Naive thymus-derived CD8-positive, alpha-beta T cell (primary cell): ENCODE measurements at places on chromosomes 3 and 15. TPM values are rescaled to one million over a fixed set of nuclear protein-coding genes. Genes with fewer than 3 reads are reported as not detected.

EPHA6 gene
- polyA plus RNA-seq: not detected

DNA sequence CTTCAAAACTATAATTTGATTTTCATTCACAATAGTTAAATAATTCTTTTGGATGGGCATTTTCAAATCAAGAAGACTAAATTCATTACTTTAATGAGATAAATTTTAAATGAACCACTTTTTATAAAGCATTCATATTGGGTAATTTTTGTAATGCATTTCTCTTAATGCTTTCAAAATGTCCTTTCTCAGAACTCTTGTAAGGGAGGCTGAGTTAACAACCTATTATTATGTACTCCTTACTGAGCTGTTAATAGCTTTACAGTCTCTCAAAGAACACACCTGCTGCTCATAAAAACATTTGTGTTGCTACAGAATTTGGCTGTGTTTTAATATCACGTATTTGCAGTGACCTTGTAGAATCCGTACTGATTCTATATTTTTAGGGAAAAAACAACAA, 334.0 kb upstream of the ARL6 start:
- no peak overlapping the region for H3K4me3 ChIP-seq
- no peaks in the 10 kb centered on the region for H3K4me1 ChIP-seq
- no peak overlapping the region for H3K27ac ChIP-seq
- no peaks in the 10 kb centered on the region for H3K27me3 ChIP-seq

DNA sequence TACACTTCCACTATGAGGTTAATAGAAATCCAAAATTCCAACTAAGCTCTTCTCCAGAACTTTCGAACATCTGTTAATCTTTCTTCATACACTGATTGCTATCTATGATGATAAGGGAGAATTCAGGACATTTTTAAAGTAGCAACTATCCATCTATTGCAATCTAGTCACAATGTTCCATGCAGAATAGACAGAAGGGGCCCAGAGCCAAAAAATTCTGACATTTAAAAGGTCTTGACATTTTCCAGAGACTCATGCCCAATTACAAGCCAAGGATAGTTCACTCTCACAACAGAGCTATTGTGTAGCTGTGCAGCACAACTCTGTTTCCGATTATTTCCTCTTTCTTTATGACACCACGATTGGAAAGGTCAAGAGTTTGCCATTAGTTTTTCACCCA, 999.7 kb upstream of the ALCAM start:
- H3K36me3 ChIP-seq: no peaks in the 10 kb centered on the region
- no peaks in the 10 kb centered on the region for H3K27me3 ChIP-seq
- H3K4me3 ChIP-seq: no peak overlapping the region
- H3K27ac ChIP-seq: no peak overlapping the region
- H3K4me1 ChIP-seq: no peaks in the 10 kb centered on the region

DNA sequence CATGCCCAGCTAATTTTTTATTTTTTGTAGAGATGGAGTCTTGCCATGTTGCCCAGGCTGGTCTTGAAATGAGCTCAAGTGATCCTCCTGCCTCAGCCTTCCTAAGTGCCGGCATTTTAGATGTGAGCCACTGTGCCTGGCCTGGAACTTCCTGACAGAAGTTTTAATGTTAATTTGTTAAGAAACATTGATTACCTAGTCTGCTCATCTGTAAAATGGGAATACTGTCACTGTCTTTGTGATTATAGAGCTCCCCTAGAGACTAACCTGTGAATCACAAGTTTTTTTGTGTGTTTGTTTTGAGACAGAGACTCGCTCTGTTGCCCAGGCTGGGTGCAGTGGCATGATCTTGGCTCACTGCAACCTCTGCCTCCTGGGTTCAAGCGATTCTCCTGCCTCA, 4.3 kb upstream of the EIF3J start:
- peaks cover 10% of the 10 kb centered on the region for H3K36me3 ChIP-seq
- H3K4me3 ChIP-seq: no peak overlapping the region
- H3K27me3 ChIP-seq: no peaks in the 10 kb centered on the region
- DNase-seq: no peak
- H3K27ac ChIP-seq: no peak overlapping the region

GRCh38 chr3:140180603-140181002, 245.6 kb downstream of the CLSTN2 start:
- peaks cover 11% of the 10 kb centered on the region for H3K27me3 ChIP-seq
- no peak overlapping the region for H3K27ac ChIP-seq
- no peak overlapping the region for H3K4me3 ChIP-seq
- H3K36me3 ChIP-seq: no peaks in the 10 kb centered on the region
- DNase-seq: no peak
- no peaks in the 10 kb centered on the region for H3K4me1 ChIP-seq

HYAL1 gene
- polyA plus RNA-seq: not detected

- peak overlapping the region; percentile 93 for H3K27ac ChIP-seq
- H3K36me3 ChIP-seq: no peaks in the 10 kb centered on the region
- H3K4me3 ChIP-seq: peak overlapping the region; percentile 89
- peaks cover 78% of the 10 kb centered on the region for H3K4me1 ChIP-seq
- DNase-seq: no peak
Measured at GRCh38 chr3:56917361-56918110, 115.8 kb upstream of the ARHGEF3 start.

DNA sequence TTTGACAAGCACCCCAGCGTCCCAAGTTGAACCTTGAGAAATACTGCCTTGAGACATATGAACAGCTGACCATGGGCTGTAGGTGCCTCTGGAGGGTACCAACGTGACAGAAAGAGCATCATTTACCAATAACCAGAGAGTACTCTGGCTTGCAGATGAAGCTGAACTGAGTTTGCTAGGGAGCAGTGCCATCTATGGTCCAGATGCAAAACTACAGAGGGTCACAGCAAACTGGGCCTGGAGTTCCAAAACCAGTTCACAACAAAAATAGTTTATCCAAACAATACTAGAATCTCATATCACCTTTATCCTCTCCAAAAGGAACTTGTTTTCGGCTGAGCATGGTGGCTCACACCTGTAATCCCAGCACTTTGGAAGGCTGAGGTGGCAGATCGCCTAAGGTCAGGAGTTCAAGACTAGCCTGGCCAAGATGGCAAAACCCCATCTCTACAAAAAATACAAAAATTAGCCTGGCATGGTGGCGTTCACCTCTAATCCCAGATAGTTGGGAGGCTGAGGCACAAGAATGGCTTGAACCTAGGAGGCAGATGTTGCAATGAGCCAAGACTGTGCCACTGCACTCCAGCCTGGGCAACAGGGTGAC, 69.3 kb downstream of the CHAC1 start:
- peaks cover 4% of the 10 kb centered on the region for H3K4me1 ChIP-seq
- no peaks in the 10 kb centered on the region for H3K36me3 ChIP-seq
- no peaks in the 10 kb centered on the region for H3K27me3 ChIP-seq
- no peak overlapping the region for H3K4me3 ChIP-seq
- H3K27ac ChIP-seq: no peak overlapping the region

NAA80 gene
- polyA plus RNA-seq: 17.4 TPM

DNA sequence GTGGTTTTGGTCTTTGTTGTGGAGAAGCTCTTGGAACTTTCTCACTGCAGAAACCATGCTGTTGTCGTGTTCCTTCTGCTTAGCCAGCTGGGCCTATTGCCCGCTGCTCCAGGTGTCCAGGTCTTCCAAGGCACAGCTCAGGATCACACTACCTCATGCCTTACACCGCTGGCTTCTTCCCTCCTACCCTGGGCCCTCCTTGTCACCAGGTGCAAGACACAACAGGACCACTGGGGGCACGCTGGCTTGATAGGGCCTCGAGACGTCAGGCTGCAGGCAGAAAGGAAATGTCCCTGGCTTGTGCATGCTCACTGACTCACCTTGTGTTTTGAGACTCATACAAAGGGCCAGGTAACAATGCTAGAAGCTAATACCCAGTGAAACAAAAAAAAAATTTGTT, 32.3 kb downstream of the PAQR9 start:
- H3K4me1 ChIP-seq: no peaks in the 10 kb centered on the region
- no peak overlapping the region for H3K4me3 ChIP-seq
- no peaks in the 10 kb centered on the region for H3K36me3 ChIP-seq
- no peak for DNase-seq

DNA sequence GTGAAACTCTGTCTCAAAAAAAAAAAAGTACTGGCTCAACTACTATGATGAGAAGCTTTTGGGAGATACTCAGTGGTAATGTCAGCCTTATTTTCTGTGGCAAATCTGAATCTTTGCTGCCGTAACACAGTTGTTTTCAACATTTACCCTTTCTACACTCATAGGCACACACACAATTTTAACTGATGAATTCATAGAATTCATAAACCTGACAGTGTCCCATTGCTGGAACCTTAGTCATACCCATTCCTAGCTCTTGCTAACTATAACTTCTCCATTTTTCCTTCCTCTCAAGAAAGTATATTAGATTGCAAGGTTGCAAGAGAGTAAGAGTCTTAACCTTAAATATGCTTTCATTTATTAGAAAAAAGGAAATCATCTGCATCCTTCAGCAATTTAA, 496.6 kb downstream of the FHIT start:
- no peaks in the 10 kb centered on the region for H3K27me3 ChIP-seq
- H3K4me3 ChIP-seq: no peak overlapping the region
- no peak for DNase-seq
- peaks cover 19% of the 10 kb centered on the region for H3K4me1 ChIP-seq
- H3K27ac ChIP-seq: no peak overlapping the region

EPHB3 gene
- 0.23 TPM for polyA plus RNA-seq

CORO2B gene
- not detected for polyA plus RNA-seq

DNA sequence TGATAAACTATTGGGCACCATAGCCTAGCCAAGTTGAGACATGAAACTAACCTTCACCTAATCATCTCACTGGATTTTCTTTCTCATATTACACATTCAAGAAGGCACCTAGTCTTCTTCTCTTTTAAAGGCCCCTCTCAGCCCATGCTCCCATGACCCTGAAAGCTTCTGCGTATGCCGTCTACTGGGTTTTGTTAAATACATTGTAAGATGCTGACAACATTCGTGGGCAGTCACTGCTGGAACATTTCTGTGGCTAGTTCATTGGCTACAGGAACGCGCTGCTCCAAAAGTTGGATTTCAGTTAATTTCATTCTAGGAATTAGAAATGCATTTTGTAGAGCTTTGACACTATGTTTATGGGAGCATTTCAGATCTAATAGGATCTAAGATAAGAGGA, 52.3 kb upstream of the CHD2 start:
- H3K36me3 ChIP-seq: no peaks in the 10 kb centered on the region
- peaks cover 76% of the 10 kb centered on the region for H3K4me1 ChIP-seq
- no peak overlapping the region for H3K4me3 ChIP-seq
- DNase-seq: no peak

GRCh38 chr3:2512881-2513280, 414.2 kb downstream of the CNTN4 start:
- no peak overlapping the region for H3K27ac ChIP-seq
- H3K4me1 ChIP-seq: no peaks in the 10 kb centered on the region
- no peak for DNase-seq
- no peaks in the 10 kb centered on the region for H3K36me3 ChIP-seq

GRCh38 chr3:129650256-129650872, 43.9 kb upstream of the PLXND1 start:
- H3K27ac ChIP-seq: no peak overlapping the region
- H3K36me3 ChIP-seq: peaks cover 16% of the 10 kb centered on the region
- peaks cover 2% of the 10 kb centered on the region for H3K4me1 ChIP-seq
